ENCODE measurements at places on chromosomes 6 and 20. TPM values are rescaled to one million over a fixed set of nuclear protein-coding genes. Genes with fewer than 3 reads are reported as not detected.

DNA sequence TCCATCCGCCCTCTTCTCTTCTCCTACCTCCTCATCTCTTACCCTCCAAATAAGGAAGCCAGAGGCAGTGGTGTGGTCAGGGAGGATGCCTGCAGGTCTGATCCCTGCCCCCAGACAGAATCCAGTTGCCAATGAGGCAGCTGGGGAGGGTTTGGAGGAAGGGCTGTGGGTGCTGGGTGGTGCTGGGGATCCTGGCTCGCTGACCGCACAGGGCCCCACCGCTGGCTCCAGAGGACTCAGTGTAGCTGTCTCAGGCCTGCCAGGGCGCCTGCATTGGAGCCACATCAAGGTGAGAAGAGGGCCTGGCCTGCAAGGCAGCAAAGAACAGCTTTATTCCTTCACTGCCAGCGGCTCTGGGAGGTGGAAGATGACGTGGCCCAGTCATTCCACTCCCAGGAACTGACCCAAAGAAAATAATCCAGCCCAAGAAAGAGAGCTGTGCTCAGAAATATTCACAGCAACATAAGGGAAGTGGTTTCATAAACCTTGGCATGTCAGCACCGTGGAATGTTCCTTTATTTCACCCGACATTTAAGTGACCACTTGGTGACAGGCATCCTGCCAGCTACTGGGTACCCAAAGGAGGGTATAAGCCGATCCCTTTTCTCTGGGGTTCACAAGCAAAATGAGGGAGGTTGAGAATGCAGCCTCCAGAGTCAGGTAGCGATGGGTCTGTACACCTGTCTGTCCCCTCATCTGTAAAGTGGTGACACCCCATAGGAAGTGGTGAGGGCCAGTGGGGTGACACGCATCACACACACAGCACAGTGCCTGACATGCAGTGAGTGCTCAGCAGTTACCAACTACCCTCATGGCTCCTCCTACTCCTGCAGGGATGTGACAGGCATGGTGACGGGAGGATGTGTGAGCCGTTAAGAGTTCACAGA lies 125.1 kb downstream of the SNX5 start:
- no peak for DNase-seq

Gene PRND
- not detected for total RNA-seq

DNA sequence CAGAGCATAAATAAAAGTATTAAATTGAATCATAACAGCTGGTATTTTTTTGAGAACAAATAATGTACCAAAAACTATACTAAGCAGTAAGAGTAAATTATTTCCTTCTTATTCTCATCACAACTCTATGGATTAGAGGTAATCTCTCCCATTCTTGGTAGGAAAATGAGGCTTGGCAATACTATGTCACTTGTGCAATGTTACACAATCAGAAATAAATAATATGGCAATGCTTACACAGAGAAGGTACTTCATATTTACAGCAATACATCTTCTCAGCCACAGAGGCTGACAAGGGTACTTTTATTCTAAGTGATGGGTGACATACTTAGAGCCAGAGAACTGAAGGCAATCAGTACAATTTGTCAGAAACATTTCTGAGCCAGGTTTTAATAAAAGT lies 3.9 kb downstream of the DST start:
- no peak for DNase-seq

Gene CPXM1
- 0.90 TPM for total RNA-seq

- DNase-seq: no peak
Measured at GRCh38 chr6:10465629-10466499, 51.0 kb upstream of the TFAP2A start.

Gene FAM162B
- total RNA-seq: not detected

Gene SH3BGRL2
- total RNA-seq: 0.35 TPM

DNA sequence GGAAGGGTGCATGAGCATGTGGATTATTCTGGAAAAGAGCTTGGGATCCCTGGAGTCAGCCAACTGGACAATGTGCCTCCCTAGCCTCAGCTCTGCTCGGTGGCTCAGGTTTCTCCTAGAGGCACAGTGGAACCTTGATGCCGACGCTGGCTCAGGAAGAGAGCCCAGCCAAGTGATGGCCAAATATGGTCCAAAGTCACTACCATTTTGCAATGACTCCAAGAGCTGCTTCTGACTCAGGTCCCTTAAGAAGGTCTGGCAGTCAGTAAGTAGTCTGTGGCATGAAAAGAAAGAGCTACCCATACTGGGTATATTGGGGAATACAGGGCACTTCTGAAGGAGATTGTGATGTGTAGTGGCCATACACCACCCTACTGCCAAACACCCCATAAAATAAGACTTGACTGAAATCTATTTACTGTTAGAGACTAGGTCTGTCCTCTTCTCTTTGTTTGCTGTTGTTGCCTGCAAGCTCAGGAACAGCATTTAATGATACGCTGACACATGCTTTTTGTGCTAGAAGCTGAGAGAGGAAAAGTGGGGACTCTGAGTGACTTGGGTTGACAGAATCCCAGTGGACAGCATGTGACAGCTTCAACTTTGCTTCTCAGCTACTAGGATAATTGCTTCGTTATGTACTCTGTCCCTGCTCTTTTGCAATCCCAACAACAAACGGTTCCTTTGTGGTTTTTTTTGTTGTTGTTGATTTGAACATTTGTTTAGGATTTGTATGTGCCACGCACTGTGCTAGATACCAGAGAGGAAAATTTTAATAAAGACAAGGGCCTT lies 30.3 kb upstream of the OGFRL1 start:
- DNase-seq: no peak

Gene TXLNB
- 0.21 TPM for total RNA-seq
